NCI-H345 (cell line): ENCODE measurements at places on chromosomes 16 and 17.

- DNase-seq, result no peak
Observed at GRCh38 chr16:89413811-89414585, 76.4 kb downstream of the ANKRD11 start.

DNA sequence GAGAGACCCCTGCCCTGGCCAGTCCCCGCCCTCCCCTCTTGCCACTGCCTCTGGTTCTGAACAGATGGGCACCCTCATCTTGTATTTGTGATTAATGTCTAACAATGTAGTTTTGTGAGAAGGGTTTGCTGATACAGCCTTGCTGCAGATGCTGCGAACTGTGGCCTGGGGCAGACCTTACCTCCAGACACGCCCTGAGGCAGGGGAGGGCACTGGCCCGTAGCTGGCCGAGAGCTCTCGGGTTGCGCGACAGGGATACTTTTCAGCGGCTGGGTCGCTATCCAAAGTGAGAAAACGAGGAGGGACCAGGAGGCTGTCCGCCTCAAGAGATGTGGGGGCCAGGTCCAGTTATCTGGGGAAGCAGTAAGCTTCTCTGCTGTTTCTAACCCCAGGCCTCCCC is 21.9 kb downstream of the STH start:
- no peak for DNase-seq

GRCh38 chr16:59088431-59088830 is 354.3 kb upstream of the GOT2 start:
- DNase-seq, result no peak

DNA sequence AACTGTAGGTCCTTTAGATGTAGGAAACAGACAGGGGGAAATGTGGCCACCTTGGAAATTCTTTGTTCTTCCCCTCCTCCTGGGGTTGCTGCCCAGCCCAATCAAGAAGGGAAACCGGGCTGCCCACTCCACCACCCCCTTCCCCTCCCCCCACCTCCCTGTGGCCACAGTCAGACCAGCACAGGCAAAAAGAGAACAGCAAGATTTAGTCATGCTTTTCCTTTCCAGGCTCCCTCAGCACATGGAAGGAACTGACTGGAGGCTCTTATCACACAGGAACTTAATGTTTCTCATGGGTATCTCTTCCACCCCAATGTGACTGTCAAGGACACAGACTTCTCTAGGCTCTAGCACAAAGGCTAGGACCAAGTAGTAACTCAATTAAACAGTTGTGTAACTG is 3.0 kb upstream of the CCL1 start:
- DNase-seq, result no peak

DNA sequence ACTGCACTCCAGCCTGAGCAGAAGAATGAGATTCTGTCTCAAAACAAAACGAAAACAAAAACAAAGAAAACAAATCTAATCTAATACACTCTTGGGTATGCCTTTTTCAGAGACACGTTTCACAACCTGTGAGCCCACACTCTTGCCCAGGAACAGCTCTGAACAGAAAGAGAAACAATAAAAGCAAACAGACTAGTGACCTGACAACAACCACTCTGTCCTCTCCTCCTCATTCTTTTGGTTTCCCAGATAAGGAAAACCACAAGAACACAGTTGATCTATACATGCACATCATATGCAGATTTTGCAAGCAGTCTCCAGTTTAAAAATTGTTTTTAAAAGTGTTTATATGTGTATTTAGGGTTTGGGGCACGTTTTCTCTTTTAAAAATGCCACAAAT is 1.3 kb downstream of the MKS1 start:
- DNase-seq, result no peak

GRCh38 chr16:22250522-22250921 is 44.4 kb downstream of the EEF2K start:
- DNase-seq, result no peak

- no peak for DNase-seq
Observed at GRCh38 chr17:78805301-78805700, 23.2 kb upstream of the CYTH1 start.

GRCh38 chr16:17053536-17054160 is 417.1 kb downstream of the XYLT1 start:
- DNase-seq, result no peak

DNA sequence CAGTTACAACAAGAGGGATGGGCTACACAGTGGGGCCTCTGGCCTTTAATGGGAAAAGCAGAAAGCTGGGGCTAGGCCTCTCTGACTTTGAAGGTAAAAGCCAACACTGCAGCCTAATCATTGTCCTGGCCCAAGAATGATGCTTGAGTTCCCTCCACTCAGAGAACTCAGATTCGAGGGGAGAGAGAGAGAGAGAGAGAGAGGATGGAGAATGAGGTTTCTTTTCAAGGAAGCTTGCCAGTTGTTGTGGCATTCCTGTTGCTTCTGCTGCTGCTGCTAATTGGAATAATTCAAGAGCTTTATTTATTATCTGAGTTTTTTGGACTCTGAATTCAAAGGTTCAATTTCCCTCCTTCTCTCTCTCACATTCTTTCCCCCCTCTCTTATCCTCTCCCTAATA is 144.6 kb upstream of the IRX6 start:
- DNase-seq, result no peak

- no peak for DNase-seq
Observed at GRCh38 chr17:37220607-37220953, 155.2 kb upstream of the C17orf78 start.

DNA sequence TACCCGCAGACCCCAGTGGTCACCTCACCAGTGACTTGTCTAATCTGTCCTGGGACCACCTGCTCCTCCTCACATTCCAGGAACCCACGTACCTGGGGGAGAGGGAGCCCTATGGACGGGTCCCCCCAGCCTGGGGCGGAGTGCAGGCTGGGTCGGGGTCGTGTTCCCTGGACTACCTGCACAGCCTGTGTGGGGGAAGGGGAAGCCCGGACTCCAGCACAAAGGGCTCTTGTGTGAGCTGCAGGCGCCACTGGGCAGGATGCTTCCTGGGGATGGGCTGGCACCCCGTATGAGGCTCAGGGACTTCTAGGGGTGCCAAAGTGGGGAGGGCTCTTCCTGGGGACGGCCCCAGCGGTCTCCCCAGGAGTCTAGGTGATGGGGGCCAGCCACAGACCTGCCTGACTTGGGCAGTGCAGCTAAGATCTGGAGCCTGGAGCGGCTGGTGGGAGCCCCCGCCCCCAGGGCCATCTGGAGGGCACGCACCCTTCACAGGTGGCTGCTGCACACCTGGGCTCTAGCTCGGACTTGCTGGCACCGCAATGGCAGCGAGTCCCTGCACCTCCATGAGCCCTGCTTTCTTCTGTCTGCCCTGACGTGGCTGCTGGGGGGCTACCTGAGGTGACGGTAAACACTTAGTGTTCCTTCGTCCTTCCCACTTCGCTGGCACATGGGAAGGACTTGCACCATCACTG is 7.5 kb downstream of the VASN start:
- no peak for DNase-seq

GRCh38 chr17:82737967-82738877 is 2.8 kb downstream of the FN3K start:
- DNase-seq, result no peak

DNA sequence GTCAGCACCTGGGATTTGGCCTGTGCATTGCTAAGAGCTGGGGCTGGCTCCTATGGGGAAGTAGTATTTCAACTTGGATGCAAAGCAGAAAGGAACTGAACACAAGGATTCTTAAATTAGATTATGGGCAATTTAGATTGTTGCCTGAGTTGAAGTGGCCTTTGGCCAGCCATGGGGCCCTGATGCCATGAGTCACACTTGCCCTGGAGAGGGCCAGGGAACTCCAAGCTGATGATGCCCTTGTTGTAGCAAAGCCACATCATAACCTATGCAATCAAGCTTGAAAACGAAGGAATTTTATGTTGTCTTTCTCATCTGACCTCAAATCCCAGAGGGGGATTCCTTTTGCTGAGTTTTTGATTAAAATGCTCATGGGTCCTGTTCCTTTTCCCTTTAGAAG is 3.9 kb upstream of the SPATA32 start:
- DNase-seq, result no peak

DNA sequence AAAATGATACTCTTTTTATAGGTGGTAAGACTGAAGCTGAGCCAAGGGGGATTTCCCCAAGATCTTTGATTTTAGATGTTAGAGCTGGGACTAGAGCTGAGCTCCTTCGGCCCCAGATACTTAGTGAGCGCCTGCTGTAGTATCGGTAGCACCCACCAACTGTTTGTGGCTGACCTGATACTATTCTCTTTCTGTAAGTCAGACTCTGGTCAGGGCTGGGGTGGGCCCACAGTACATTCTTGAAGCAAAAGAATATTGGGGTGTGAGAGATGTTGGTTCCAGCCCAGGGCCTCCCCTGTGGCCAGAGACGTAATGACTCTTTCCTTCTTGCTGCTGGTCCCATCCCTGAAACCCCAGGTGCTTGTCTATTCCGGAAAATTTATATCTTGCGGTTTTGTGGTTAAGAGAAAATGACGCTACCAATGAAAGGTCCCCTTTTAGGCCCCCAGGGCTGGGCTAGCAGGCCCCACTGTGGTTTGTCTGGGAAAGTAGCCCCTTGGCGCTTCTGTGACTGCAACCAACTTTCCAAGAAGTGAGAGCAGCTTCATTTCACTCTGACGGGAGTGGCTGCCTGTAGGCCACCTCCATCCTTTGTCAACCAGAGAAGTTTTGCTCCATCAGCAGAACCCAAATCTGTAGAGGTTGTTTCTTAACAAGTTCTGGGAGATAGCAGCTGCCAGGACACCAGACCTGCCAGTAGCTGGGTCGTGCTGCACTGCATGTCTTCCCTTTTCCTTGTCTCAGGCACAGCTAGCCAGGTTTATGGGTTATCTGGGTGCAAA is 86.4 kb upstream of the LGALS9 start:
- no peak for DNase-seq

GRCh38 chr16:81810894-81811538 is 31.9 kb downstream of the PLCG2 start:
- DNase-seq, result no peak

- no peak for DNase-seq
Observed at GRCh38 chr17:64226132-64226531, 36.9 kb downstream of the TEX2 start.

- no peak for DNase-seq
Observed at GRCh38 chr17:64627797-64628196, 34.3 kb downstream of the SMURF2 start.

- peak; percentile 92 for DNase-seq
Observed at GRCh38 chr16:15672514-15673167, 22.6 kb downstream of the NDE1 start.

DNA sequence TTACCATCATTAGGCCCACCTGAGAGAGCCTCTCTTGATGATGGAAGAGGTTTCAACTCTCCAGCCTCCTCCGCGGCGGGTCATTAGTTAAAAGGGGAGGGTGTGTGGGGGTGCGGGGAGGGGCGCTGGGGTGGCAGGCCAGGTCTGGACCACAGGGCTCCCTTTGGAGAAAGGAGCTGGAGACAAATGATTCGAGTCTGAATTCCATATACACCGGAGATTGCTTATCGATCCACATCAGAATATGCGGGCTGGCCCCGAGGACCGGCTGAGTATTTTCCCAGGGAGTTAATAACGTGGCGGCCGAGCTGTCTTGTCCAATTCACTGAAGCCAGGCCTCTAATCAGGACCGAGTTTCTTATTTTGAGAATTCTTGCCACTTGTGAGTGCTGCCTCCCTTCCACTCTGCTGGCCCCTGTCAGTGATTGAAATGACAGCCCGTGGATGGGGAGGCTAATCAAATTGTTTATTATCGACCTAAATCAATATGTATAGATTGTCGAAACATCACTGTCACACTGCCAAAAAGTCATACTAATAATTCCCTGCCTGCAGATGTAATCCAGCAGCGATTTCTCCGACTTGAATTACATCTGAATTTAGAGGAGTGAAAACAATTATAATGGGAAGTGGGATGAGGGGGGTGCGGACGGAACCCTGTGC is 202.7 kb downstream of the SALL1 start:
- DNase-seq, result no peak

DNA sequence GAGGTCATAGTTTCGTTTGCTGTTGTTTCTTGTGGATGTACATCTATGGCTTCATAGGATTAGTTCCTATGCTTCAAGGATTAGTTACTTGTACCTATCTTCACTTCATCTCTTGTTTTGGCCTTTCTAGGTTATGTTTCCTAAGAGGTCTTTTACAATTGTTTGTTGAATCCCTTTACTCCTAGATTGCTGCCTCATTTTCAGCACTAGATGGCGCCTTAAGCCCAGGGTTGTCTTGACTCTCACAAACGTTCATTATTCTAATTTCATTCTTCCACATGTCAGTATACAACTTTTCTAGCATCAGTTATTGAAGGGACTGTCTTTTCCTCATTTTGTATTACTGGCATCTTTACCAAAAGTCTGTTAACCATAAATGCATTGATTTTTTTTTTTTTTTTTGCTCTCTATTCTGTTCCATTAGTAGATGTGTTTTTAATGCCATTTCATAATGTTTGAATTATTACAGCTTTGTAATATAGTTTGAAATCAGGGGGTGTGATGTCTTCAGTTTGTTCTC is 45.0 kb upstream of the NACA2 start:
- DNase-seq, result peak; percentile 27

- no peak for DNase-seq
Observed at GRCh38 chr17:78736526-78737079, 45.5 kb downstream of the CYTH1 start.

DNA sequence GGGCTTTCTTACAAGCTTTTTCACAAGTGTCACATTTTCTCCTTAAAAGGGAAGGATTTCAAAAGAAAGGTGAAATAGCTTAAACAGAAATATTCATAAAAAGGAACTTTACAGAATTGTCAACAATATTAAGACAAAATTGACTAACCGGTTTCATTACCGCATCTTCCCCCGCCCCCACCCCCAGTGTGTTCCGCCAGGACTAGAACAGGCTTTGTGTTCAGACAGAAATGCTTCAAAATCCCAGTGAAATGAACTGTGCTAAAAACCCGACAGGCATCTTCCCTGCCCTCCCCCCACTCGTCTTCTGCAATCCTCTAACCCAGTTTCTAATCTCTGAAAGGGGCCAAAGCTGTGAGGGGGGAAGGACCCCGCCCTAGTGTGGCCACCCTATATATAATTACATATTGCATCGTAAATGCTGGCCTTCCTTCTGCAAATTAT is 990 bp upstream of the ROGDI start:
- no peak for DNase-seq

GRCh38 chr17:72380737-72381136 is 259.9 kb downstream of the SOX9 start:
- DNase-seq, result no peak

- no peak for DNase-seq
Observed at GRCh38 chr16:5056352-5056751, 9.4 kb downstream of the C16orf89 start.

GRCh38 chr17:33874617-33875060 is 380.4 kb upstream of the CCL2 start:
- DNase-seq, result no peak

- no peak for DNase-seq
Observed at GRCh38 chr16:35221482-35222185, 1762.2 kb downstream of the TP53TG3F start.

DNA sequence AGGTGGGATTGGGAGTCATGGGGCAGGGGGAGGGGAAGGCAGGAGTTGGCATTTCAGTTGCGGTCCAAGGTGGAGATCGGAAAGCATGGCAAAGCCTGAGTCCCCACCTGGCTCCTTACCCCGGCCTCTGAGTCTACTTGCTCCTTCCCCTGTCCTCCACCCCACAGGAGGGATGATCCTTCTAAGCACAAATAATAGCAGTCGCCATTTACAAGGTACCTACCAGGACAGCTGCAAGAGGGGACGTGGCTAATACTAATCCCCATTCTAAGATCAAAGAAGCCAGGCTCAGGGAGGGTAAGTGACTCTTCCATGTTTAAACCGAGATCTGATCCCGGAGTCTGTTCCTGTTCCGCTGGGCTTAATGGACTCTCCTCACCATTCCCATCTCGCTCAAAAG is 396.3 kb downstream of the SLC39A11 start:
- DNase-seq, result no peak

- no peak for DNase-seq
Observed at GRCh38 chr16:6517020-6517720, 815.5 kb upstream of the RBFOX1 start.

GRCh38 chr16:23229714-23230113 is 47.2 kb downstream of the SCNN1G start:
- DNase-seq, result no peak
